OCI-LY7 (cell line): ENCODE measurements at places on chromosomes 4 and X.

GRCh38 chrX:110281377-110281776 lies 36.5 kb downstream of the AMMECR1 start:
- no peak for DNase-seq

- no peak for DNase-seq
These were observed 17.0 kb downstream of the C4orf54 start for GRCh38 chr4:99640676-99641075.

DNA sequence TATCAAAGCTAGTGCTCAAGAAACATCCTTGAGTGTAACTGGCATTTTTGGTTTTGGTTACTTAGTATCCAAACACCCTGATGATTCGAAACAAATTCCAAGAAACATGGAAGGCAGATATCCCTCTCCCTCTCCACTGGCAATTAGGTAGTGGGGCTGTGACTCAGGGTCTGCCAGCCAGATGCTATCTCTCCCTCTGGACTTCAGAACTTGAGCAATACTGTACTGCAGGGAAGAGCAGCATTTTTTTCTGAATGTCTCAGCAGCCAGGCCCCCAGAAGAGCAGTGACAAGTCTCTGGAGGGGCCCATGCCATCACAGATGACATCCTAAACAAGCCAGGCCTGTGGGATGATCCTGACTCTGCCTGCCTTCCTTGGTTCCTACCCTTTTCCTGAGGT lies 37.3 kb upstream of the BCORL1 start:
- no peak for DNase-seq

GRCh38 chrX:97790850-97791249 lies 907.1 kb downstream of the RPA4 start:
- no peak for DNase-seq

- no peak for DNase-seq
These were observed 281.4 kb downstream of the PABPC4L start for GRCh38 chr4:133920236-133920635.

GRCh38 chr4:185859111-185859510 lies 47.1 kb upstream of the SORBS2 start:
- no peak for DNase-seq

DNA sequence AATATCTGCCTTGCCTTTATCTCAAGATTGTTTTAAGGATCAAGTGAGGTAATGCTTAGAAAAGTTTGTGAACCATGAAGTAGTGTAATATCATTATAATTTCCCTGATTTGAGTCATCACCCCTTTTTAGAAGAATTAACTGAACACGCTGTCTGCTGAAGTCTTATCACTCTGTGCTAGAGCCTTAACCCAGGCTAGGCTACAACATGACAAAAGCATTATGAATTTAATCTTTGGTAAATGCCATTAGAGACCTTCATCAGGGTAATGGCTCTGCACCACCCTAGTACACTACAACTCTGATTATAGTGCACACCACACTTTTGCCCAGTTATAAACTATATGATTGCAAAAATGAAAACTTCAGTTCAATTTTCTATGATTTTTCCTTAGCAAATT lies 118.3 kb downstream of the ADGRL3 start:
- DNase-seq = no peak

DNA sequence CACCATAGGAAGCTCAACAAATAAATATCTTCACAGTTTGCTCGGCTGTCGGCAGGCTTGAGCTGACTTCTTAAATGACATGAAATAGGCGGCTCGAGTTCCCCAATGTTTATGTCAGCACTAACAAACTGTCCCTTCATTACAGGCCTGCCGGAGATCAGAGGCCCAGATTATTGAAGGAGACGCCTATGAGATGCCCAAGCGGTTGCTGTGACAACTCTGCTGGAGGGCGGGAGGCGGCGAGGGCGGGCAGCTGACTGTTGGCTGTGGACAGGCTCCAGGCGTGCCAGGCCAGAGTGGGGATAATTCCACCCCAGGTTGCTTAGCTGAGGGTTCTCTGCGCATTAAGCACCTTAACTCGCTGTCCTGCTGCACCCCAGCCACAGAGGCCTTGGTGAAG lies 39.2 kb upstream of the MSX1 start:
- no peak for DNase-seq

GRCh38 chr4:118909173-118909956 lies 20.7 kb downstream of the SYNPO2 start:
- no peak for DNase-seq

DNA sequence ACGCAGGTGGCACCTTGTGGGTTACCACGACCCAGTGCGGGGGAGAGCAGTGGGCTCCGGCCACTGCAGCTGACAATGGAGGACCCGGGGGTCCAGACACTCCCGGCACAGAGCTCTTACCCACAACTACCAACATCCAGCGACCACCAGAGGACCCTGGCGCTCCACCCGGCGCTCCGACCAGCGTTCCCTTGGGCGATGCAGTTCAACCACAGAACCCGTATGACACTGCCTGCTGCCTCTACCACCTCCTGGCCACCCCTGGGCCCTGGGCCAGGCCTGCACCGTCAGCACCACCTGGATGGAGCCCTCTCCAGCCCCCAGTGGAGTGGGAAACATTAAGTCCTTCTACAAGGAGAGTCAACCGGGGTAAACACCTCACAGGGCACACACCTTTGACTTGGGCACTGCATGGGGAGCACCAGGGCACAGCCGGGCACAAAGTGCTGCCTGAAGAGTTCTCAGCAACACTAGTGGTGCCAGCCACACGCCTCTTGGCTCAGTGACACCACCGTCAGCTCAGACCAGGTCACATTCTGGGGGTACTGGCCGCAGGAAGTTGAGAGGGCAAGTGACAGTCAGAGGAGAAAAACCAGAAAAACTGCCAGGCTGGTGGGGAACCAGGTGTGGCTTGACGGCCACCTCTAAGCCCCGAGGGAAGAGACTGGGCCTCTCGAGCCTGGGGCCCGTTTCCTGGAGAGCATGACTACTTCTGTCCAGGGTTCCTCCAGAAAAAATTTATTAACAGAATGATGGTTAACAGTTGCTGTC lies 2.6 kb downstream of the CTBP1 start:
- peak; percentile 56 for DNase-seq

- DNase-seq = no peak
These were observed 9.6 kb downstream of the CTBP1 start for GRCh38 chr4:1239141-1239949.

- peak; percentile 0 for DNase-seq
These were observed 28.3 kb downstream of the AGTR2 start for GRCh38 chrX:116198810-116199209.

GRCh38 chr4:85953651-85954018 lies 406.2 kb downstream of the MAPK10 start:
- DNase-seq = no peak
